ENCODE measurements at places on chromosomes 6 and 20. TPM values are rescaled to one million over a fixed set of nuclear protein-coding genes. Genes with fewer than 3 reads are reported as not detected.

Gene ZNF165
- total RNA-seq = 3.6 TPM

DNA sequence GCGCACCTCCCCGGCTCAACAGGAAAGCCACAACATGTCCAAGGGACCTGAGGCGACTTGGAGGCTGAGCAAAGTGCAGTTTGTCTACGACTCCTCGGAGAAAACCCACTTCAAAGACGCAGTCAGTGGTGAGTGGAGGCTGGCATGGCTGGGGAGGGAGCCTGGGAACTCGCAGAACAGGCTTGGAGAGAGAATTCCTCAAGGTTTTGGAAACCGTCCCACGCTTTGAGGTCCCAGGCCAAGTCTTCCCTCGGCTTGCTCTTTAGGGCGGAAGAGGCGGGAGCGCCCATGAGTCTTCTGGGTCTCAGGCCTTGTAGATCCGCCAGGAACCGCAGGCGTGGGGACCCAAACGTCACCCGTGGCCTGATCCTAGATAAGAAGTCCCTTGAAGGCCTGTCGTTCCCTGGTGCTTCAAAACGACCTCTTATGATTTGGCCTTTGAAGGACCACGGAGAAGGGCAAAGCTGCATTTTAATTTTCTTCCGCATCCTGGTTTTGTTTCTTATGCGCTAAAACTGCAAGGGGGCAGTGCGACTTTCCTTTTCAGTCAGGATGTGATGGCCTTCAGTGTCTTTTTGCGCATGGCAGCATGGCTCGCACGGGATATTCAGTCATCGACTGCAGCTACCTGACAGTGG lies 2.0 kb downstream of the LAMP5 start:
- no peak for DNase-seq

DNA sequence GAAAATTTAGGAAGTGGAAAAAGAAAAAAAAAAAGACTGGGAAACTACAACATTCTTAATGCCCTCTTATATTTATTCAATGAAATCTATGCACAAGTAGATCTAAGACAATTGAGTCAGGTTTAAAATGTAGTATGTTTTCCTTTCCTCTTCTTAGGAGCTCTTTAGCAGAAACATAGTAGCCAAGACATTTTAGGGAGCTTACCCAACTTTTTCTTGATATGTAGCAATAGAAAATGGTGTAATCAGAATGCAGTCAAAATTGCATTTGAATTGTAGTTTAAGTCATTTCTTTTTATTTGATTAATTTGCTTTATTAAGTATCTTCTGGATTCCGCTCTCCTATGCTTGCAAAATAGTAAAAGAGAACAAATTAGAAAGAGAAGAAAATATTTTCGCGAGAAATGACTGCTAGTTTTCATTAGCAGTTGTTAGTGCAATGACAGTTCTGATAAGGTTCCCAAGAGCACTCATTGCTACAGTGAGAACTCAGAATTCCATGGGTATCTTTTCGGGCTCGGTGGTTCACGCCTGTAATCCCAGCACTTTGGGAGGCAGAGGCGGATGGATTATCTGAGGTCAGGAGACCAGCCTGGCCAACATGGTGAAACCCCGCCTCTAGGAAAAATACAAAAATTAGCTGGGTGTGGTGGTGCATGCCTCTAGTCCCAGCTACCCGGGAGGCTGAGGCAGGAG lies 52.2 kb downstream of the JARID2 start:
- no peak for DNase-seq

- no peak for DNase-seq
Measured at GRCh38 chr6:54282186-54282585, 26.1 kb upstream of the TINAG start.

GRCh38 chr6:45112711-45113110 lies 215.4 kb upstream of the RUNX2 start:
- no peak for DNase-seq

Gene AURKA
- 97.5 TPM for total RNA-seq

GRCh38 chr6:166955865-166956443 lies 396 bp downstream of the RNASET2 start:
- peak; percentile 46 for DNase-seq

DNA sequence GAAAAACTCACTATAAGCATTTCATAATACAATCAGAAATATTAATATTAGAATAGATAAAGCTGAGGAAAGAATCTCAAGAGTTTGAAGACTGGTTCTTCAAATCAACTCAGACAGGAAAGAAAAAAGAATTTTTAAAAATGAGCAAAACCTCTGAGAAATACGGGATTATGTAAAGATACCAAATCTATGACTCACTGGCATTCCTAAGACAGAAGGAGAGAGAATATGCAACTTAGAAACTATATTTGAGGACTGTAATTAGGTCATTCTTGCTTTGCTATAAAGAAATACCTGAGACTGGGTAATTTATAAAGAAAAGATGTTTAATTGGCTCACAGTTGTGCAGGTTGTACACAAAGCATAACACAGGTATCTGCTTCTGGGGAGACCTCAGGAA lies 665.1 kb downstream of the RNF144B start:
- no peak for DNase-seq

Gene FHL5
- total RNA-seq = not detected

GRCh38 chr6:139443231-139444112 lies 69.0 kb upstream of the CITED2 start:
- DNase-seq = no peak

DNA sequence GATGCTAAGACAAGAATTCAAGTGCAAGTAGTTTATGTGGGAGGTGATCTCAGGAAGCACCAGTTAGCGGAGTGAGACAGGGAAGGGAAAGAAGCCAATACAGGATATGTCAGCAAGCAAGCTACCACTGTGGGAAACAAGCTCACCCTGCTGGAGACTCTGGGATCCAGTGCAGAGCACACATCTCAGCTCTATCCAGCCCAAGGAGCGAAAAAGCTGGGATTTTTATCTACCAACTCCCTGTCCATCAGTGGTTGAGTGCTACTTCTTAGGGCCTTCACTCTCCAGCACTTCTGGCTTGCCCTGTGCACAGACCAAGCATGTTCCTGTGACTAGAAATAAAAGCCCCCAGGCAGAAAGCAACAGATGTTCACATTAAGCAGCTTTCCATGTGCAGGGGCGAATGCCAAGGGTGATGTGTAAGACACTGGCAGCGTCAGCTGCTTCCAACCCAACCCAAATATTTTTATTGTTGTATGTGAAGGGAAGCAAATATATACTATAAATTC lies 10.8 kb upstream of the RNF24 start:
- no peak for DNase-seq

DNA sequence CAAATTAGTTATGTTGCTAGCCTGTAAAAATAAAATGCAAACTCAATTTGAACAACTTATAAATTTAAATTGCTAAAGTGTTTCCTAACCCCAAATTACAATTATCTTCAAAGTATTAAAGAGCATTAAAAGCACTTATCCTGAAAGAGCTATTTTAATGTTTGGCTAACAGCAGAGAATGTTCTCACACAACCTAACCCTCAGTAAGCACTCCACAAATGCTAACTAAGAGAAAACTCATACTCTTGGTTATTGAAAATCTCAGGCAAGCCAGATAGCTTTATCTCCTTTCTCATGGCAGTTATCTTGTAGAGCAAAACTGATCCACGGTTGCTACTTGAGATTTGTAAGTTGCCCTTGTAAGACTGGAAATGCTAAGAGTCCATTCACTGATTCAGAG lies 30.5 kb upstream of the ADGRF1 start:
- no peak for DNase-seq

- no peak for DNase-seq
Measured at GRCh38 chr6:123994891-123995635, 191.4 kb downstream of the NKAIN2 start.

Gene TSPO2
- not detected for total RNA-seq

Data from activated CD8-positive, alpha-beta T cell treated with anti-CD3 and anti-CD28 coated beads for 36 hours (primary cell).